ENCODE measurements at places on chromosomes 5 and 9.

DNA sequence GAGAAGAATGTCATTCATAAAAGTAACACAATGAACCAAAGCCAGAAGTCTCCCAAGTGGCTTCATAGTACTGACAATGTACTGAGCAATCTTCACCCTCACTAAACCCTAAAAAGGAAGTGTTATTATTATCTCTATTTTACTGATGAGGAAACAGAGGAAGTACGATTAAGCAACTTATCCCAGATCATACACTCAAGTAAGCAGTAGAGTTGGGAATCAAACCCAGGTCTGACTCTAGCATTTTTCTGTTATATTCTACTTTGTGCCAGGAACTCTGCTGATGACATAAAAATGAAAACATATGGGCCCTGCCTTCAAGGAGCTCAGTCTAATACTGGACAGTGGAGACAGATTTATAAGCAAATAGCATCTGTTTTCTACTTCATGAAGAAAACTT is 109.2 kb downstream of the RAPGEF6 start:
- no peak for DNase-seq

DNA sequence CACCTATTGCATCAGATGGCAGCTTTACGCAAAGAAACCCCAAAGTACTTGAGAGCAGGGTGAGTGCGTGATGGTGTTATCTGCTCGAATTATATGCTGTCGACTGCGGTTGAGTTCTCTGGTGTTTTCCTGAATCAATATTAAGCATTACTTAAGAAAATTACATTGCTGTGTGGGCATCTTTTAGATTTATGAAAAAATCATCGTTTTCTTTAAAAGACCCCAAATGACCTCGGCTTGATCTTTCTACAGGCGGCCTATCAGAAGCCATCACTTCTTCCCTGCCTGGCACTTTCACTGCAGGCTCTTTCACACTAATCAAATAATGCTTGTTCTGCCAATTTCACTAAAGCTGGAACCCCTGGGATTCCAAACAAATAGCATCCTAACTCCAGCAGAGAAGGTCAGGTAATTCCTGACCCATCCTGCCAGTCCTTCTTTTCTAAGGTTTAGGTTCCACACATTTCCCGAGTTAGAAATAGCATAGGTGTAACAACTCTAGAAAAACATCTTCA is 1.7 kb downstream of the UBE2QL1 start:
- no peak for DNase-seq

- no peak for DNase-seq
Measured at GRCh38 chr9:93809204-93809940, 145.8 kb downstream of the BARX1 start.

GRCh38 chr5:77798456-77798855 is 22.3 kb upstream of the TBCA start:
- no peak for DNase-seq

DNA sequence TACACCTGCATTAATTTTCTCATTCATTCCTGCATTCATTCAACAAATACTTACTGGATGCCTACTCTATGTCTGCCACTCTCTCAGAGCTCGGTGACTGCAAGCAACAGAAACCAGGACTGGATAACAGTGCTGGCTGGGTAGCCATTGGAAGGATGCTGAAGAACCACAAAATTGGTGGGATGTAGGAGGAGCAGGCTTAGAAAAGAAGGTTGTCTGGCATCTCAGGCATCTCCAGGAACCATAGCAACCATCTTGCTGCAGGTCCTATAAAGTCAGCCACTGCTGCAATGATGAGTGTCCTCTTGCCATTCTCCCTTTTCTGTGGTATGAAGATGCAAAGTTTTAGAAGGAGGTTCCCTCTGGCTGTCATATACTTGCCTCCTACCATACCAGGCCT is 168.6 kb downstream of the FGF18 start:
- DNase-seq = no peak

GRCh38 chr5:134161513-134162395 is 15.0 kb downstream of the SKP1 start:
- no peak for DNase-seq

GRCh38 chr9:33458444-33458843 is 11.1 kb upstream of the AQP3 start:
- no peak for DNase-seq

DNA sequence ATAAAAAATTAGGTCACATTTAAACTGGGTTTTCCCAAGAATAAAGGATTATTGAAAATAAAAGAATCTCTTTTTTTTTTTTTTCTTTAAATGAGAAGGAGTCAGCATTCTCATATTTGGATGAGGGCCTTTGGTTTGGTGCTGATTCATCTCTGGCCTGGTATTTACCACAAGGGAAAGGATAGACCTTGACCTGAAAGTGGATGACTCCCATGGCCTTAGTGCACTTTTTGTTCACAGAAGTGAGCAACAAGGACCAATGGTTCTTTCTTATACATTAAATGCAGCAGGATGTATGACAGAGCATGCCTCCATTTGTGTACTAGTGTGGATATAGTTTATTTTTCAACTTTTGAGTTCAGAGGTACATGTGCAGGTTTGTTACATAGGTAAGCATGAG is 6.9 kb downstream of the YTHDC2 start:
- DNase-seq = no peak

DNA sequence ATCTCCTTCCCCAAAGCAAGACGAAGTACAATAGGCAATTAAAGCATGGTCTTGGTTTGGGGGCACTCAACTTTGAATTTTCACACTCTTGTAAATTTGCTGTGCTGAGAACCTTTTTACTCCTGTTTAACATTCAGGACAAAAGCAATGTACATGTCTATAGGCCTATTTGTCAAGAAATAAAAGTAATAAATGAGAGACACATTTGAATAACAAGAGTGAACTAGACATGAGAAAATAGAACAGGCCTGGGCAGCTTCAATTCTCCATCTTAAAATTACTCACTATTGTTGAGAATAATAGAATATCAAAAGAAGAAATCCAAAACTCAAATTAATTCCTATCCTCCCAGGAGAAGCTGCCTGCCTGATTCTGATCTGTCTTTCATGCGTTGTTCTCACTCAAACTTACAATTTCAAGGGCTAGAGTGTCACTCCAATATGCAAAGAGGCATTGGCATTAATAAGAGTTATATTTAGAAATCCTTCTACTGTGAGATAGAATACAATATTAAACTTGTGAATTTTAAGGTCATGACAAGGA is 192.9 kb upstream of the CCNG1 start:
- no peak for DNase-seq

- no peak for DNase-seq
Measured at GRCh38 chr5:98700730-98701129, 72.7 kb upstream of the RGMB start.

GRCh38 chr5:114473541-114473940 is 111.7 kb downstream of the KCNN2 start:
- no peak for DNase-seq

GRCh38 chr5:65760504-65761275 is 38.7 kb downstream of the NLN start:
- no peak for DNase-seq

DNA sequence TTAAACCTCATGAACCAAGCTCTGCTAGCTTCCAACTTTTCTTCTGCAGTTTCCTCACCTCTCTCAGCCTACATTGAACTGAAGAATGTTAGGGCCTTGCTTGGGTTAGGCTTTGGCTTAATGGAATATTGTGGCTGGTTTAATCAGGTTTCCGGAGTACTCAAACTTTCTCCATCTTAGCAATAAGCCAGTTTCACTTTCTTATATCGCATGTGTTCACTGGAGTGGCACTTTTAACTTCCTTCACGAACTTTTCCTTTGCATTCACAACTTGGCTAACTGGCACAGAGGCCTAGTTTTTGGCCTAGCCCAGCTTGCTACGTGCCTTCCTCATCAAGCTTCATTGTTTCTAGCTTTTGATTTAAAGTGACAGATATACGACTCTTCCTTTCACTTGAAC is 81.0 kb upstream of the MAST4 start:
- no peak for DNase-seq

DNA sequence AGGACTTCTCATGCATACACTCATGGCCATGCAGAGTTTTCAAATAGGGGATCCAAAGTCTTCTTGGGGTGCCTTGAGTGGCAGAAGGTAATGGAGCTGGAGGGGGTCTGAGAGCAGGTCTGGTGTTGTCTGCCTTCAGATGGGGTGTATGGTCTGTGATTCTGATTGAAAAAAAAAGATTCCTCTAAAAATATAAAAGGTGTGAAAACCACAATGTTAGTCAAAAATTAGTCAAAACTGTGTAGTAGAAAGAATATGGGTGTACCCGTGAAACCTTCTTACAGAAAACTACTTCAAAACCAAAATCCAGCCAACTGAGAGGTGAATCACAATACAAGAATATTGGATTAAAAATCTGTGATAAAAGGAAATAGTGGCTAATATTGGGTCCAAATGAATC is 20.1 kb downstream of the DOCK2 start:
- no peak for DNase-seq

GRCh38 chr9:135036861-135037465 is 50.5 kb upstream of the OLFM1 start:
- no peak for DNase-seq

DNA sequence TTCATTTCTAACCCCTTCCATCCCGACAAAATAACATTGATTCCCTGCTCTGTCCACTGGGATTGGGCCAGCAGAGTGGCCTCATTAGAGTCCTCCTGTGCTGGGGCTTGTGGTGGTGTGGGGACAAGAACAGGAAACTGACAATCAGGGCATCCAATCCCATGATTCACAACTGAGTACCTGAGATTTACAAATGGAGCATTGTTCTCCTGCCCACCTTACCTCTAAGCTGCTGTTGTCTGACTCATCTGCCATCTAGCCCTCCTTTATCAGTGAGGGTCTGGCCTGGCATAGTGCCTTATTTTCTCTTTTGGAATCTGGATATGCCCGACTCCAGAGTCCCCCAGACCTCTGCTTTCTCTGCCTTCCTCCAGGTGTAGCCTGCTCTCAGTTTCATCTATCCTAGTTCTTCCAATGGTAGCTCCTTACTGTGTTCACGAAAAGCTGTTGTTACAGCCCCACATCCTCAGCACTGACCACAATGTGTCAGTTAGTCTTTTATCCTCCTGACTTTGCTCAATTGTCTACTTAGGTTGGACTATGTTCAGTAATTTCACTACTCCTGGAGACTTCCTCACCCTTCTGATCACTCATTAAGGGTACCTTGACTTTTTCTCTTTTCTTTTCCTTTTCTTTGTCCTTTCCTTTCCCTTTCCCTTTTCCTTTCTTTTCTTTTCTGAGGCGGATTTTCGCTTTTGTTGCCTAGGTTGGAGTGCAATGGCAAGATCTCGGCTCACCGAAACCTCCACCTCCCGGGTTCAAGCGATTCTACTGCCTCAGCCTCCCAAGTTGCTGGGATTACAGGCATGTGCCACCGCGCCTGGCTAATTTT is 13.4 kb downstream of the WNT8A start:
- DNase-seq = no peak

GRCh38 chr9:87216897-87217455 is 269.7 kb upstream of the GAS1 start:
- no peak for DNase-seq

DNA sequence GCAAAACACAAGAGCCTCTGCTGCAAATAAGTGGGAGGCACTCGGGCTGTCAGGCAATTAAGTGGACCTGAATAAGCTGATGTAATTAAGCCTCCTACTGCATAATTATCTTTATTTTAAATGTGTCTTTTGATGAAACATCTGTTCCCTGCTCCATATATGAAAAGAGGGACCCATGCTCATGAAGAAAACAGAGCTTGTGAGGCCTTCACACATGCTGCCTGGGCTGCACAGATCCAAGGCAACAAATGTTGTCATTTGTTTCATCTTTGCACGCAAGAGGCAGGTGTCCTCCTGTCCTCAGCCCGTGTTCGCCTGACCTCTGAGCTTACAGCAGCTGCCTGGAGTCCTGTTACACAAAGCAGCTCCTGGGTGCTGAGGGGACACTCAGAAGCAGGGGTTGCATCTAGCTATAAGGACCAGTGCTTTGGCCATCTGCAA is 381.1 kb downstream of the ZNF608 start:
- no peak for DNase-seq

DNA sequence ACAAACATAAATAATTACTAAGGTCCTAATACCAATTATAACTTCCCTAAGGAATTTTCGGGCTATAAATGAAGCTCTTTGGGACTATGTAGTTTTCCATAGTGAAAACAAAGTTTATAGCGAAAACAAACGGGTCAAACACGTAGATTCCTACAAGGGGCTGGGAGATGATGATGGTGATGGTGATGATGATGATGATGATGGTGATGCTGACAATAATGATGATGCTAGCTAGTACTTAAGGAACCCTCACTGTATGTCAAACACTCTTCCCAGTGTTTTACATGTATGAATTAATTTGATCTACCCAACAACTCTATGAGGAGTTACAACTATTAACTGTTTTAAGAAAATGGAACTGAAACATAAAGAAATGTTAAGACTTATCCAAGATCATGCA is 63.7 kb upstream of the PIK3R1 start:
- DNase-seq = no peak

GRCh38 chr9:114382699-114383520 is 4.9 kb downstream of the AKNA start:
- no peak for DNase-seq

DNA sequence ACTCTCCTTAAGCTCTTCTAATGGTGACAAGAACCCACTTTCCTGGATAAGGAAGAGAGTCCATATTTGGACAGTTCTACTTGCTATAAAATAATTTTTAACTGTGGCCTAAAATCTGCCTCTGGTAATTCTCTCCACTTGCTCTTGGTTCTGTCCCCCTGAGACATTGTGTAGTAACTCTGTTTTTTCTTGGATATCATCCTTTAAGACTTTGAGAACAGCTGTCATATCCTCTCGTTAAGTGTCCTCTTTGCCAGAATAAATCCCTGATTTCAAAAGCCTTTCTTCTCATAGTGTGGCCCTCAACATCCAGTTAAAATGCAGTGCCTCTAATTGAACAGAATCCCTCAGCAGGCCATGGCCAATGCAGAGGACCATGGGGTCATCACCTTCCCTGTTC is 101.5 kb downstream of the ARHGEF28 start:
- DNase-seq = no peak

DNA sequence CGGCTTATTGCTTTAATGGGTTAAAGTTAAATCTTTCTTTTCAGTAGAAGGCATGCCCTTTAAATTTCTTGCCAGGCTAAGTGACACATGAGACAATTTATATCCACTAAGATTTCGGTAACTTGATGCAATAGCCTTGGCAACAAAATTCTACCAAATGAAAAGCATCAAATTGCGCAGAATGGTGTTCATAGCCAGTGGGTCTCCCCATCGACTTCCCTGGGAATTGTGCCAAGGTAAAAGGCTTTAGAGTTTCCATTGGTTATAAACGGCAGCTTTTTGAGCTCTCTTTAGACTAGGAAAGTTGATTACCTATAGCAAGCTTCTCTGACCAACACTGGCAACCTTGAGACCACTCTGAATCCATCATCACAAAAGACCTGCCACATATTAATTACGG is 358.4 kb downstream of the ARRDC3 start:
- no peak for DNase-seq
